ENCODE measurements at places on chromosomes 7 and 10.
A peak's percentile ranks its signal among the peaks of the same experiment; 100 is the strongest.

DNA sequence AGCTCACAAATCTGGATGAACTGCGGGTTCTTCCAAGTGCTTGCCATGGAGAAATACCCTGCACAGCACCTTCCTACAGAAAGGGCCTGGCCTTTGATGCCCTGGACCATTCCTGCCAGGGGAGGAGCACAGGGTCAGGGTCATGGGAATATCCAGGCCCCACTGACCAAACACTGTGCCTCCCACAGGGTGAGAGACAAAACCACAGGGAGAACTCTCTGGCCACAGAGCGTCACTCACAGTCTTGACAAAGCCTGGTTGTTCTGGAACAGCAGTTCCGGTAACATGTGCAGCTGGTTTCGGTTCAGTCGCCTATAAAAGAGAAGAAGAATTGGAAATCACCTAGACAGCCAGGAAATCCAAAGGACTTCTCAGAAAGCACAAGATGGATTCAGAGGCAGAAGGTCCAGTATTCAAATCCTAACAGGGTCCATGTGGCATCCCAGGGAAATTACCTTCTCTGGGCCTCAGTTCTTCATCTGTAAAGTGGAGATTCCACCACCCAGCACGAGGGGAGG is 28.1 kb downstream of the SLIT1 start:
- no peak for DNase-seq

GRCh38 chr10:89175816-89176215 is 31.3 kb downstream of the CH25H start:
- no peak for DNase-seq

DNA sequence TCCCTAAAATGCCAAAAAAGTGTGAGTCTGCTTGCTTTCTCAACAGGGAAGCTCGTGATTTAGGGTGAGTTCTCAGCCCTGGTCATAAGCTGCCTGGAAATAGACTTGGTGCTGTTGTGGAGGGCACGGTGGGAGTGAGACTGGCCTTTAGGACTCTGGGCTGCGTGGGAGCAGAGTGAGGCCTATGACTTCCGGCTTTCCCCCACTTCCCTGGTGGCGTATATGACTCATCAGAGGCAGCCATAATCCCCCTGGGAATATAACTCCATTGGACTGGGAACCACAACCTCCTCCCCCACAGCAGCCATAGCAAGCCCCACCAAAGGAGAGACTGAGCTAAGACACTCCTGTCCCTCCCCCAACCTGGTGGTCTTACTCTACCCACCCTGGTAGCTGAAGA is 95.0 kb downstream of the PON1 start:
- DNase-seq: no peak

GRCh38 chr7:22945584-22945983 is 68.3 kb downstream of the HYCC1 start:
- DNase-seq: no peak

GRCh38 chr7:55211726-55212125 is 153.4 kb upstream of the LANCL2 start:
- no peak for DNase-seq

GRCh38 chr10:89064748-89065147 is 74.2 kb downstream of the FAS start:
- peak; percentile 37 for DNase-seq

- no peak for DNase-seq
These were observed 652.4 kb downstream of the CNTNAP2 start for GRCh38 chr7:146768957-146769356.
